ENCODE measurements at places on chromosomes 16 and 17.

GRCh38 chr16:84357191-84357651, 11.1 kb upstream of the ATP2C2 start:
- no peak for DNase-seq

DNA sequence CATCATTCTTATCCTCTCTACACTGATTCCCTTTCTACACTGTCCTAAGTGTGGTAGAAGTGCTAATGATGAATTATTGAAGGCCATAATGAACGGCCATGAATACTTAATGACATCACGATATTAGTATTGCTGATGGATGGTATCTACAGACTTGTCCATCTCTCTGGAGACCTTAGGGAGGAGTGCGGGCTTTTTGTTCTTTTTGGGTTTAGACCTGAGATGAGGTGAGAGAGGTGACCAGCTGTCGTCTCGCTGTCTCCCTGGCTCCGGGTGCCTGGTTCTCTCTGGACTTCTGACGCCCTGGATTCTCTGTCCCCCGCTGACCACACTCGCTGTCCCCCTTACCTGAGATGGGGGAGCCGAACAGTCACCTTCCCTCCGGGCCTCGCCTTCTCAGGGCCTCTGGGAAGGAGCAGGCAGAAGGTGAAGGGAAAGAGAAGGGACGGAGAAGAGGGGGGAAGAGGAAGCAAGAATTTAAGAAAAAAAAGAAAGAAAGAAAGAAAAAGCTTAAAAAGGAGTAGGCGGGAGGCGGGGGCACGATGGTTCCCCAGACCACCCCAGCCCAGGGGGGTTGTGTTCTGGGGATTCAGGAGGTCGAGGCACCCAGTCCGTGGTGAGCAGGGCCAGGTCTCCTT, 17.1 kb downstream of the SGCA start:
- DNase-seq: no peak

DNA sequence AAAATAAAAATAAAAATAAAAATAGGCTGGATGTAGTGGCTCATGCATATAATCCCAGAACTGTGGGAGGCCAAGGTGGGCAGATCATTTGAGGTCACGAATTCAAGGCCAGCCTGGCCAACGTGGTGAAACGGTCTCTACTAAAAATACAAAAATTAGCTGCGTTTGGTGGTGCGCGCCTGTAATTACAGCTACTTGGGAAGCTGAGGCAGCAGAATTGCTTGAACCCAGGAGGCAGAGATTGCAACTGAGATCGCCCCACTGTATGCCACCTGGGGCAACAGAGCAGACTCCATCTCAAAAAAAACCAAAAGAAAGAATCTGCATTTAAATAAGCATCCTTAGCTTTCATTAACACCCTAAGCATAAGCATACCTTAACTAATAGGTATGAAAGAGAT, 33.8 kb downstream of the YWHAE start:
- DNase-seq: no peak

DNA sequence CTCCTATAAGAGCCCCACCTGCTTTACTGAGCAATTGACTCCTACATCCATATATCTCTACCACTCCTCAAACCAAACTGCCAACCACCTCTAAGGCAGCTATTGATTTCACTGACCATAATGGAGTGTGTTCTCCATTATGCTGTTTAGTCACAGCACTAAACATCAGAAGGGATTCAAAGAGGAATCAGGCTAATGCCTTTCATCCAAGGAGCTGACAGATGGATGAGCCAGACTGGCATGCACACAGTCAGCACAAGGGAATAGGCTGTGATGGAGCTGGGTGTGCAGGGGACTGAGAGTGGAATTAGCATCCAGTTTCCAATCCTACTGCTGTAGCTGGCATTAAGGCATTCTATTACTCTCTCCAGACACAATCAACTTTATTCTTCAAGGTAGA, 88.7 kb upstream of the CCL2 start:
- DNase-seq: no peak

- DNase-seq: no peak
Observed at GRCh38 chr17:48565925-48566710, 12.0 kb downstream of the HOXB4 start.

GRCh38 chr16:77383606-77384187, 51.1 kb downstream of the ADAMTS18 start:
- no peak for DNase-seq

DNA sequence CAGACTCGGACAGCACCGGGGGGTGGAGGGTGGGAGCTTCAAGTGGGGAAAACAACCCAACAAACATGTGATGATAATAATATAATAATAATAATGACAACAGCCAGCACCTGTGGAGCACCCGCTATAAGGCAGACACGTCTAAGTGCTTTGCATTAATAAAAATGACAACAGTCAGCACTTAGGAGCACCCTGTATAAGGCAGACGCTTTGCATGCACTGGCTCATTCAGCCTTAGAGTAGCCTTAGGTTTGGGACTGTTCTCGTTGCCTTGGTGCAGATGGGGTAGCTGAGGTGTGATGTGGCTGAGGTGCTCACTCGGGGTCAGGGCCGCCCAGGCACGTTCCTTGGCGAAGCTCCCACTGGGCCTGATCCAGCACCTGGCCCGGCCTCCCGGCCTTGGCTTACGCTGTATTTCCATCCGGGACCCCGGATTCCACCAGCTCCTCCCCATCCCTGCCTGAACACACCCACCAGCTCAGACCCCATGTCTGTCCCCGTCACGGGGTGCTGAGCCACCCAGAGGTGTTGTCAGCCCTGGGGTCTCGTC, 144.0 kb upstream of the CIBAR2 start:
- no peak for DNase-seq

DNA sequence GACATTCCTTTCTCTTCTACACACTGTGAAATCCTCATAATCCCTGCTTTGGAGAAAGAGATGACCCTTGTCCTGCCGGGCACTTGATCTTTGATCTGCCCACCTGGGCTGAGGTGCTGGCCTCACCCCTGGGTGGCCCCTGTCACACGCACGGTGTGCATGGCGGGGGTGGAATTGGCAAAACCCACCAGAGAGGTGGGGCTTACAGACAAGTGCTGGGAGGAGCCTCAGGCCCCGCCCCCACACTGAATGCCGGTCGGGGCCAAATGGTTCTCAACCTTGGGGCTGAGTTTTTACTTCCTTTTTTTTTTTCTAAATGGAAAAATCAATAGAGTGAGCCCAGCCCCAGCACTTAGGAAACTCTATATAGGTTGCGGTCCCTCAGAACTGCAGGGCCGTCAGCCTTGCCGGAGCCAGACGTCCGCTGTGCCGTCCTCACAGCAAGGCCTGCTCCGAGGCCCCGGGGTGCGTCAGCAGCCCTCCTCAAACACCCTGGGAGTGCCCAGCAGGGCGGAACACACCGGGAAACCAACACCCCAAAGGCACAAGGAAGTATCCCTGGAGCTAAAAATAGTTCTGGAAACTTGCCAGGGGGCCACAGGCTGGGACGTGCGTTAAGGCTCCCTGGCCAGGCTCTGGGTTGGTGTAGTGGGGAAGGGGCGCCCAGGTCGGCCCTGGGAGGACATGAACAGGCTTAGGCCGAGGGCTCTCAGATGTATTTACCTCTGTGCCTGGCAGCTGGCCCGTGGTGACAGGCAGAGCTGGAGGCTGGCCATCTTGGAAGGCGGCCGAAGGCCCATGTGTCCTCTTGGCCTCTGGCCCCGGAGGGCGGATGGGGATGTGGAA, 11.0 kb downstream of the GPRC5C start:
- DNase-seq: no peak

All from NCI-H1417 treated with DMSO at 0.1 percent for 48 hours (cell line).